Stimulated activated CD4-positive, alpha-beta T cell treated with anti-CD3 and anti-CD28 coated beads, Interleukin-1b, Interleukin-23, amount 100 ng/mL, for 1 hour (primary cell): ENCODE measurements at places on chromosomes 7 and 10.
A peak's percentile ranks its signal among the peaks of the same experiment; 100 is the strongest.

DNA sequence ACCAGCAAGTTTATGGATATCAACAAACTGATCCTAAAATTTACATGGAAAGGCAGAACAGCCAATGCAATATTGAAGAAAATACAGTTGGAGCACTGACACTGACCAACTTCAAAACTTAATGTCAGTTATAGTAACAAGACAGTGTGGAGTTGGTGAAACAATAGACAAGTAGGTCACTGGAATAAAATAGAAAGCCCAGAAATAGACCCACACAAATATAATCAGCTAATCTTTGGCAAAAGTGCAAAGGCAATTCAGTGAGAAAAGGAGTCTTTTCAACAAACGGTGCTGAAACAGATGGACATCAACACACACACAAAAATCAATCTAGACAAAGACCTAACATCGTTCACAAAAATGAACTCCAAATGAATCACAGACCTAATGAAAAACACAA, 13.8 kb downstream of the RSU1 start:
- no peak for DNase-seq

DNA sequence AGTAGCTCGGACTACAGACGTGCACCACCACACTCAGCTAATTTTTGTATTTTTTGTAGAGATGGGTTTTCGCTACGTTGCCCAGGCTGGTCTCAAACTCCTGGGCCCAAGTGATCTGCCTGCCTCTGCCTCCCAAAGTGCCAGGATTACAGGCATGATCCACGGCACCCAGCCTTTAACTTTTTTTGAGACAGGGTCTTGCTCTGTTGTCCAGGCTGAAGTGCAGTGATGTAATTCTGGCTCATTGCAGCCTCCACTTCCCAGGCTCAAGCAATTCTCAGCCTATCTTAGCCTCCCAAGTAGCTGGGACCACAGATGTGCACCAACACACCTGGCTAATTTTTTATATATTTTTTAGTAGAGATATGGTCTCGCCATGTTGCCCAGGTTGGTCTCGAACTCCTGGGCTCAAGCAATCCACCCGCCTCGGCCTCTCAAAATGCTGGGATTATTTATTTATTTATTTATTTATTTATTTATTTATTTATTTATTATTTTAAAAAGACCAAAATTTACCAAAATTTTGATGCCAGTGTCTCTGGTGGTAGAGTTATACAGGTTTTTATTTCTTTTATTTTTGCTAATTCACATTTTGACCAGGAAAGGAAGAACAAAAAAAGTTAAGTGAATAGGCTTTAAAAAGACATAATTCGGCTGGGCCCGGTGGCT, 25.0 kb upstream of the ATP6V0A4 start:
- DNase-seq = no peak

DNA sequence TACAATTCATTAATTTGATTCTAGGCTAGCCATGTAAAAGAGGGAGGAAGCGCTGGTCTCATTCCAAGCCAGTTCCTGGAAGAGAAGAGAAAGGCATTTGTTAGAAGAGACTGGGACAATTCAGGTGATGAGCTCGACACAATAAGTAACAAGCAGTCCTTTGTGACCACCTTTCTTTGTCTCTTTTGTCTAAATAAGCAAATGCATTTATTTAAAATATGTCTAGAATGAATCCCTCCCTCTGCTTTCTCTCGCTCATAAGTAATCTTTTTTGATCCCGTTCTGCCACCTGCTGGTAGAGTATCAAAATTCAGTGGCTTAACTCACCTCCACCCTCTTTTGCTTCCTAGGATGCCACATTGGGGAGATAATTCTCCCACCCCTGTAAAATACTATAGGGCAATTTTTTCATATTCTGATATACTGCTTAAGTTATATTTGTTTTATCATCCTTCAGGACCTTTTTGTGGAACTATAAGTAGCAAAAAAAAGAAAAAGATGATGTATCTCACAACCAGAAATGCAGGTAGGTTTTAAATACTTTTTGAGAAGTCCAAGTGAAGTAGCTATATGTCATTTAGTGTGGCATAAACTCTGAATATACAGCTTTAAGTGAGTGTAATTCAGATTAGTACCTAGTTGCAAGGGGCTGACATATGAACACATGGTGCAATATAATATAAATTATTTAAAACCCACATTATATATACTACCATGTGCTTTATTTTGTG, 91.5 kb downstream of the GSDME start:
- DNase-seq = no peak

GRCh38 chr7:151283302-151283701, 34.8 kb upstream of the SMARCD3 start:
- no peak for DNase-seq

DNA sequence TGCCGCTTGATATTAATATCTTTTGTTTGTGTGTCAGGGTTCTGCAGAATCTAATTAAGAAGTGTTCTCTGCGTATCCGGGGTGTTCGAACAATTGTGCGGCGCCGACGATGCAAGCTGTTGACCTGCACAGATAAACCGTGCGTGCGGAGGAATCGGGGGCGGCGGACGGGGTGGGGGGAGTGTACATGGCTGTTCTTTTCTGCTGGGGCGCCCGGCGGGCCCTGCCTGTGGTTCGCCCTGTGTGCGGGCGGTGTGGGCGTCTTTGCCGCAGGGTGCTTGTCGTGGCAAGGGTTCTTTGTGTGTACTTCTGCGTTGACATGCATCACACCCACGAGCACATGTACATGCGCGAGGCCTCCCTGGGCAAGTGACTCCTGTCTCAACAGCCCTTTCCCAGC, 47.9 kb downstream of the MICALL2 start:
- no peak for DNase-seq

GRCh38 chr10:110872984-110873923, 1.5 kb downstream of the PDCD4 start:
- DNase-seq = no peak

DNA sequence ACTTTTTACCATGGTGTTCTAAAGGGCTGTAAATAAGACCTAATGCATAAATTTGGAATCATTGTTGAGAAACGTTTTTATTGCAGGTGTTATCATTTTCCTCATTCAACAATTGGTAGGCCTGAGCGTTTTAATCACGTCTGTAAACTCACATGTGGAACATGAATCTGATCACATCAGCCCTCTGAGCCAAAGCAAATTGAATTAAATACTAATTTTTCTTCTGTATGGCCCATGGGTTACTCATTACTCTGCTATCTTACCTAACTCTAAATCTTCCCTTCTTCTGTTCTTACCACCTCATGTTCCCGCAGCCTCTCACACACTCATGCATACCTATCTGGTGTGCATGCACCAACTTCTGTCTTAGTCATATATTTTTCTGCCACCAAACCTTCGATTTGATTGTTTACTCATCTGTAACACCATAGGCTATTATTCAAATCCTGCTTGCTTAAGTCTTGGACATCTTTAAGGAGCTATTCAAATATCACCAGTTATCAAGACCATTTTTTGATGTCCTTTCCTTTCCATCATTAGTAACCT, 82.3 kb downstream of the NXPH1 start:
- no peak for DNase-seq

- DNase-seq = no peak
These were observed 96.2 kb upstream of the MEOX2 start for GRCh38 chr7:15782656-15783055.

- no peak for DNase-seq
These were observed 11.7 kb upstream of the RAMP3 start for GRCh38 chr7:45145881-45146280.

GRCh38 chr10:93352638-93353383, 129.3 kb downstream of the MYOF start:
- DNase-seq = no peak

DNA sequence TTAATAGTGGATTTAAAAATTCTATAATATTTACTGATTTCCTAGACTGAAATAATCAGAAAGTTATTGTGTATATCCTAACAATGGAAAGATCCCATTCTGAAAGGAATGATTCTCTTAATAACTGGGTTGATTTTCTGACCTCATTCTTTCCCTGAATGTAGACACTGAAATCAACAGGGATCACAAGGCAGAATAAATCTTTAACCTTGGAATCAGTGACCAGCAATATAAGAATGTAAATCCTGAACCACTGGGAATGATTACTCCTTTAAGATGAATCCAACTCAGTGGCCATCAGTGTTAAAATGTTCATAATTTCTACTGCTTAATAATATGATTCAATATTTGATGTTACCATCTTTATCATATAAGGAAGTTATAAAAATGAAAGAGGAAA, 47.6 kb downstream of the ANKRD26 start:
- DNase-seq = no peak

- no peak for DNase-seq
These were observed 68.6 kb downstream of the JAZF1 start for GRCh38 chr7:28112012-28112411.

- no peak for DNase-seq
These were observed 18.2 kb downstream of the WAC start for GRCh38 chr10:28551086-28551485.

- DNase-seq = no peak
These were observed 138.7 kb downstream of the GNAI1 start for GRCh38 chr7:80273327-80273726.

GRCh38 chr10:43573250-43574000, 991 bp downstream of the ZNF239 start:
- DNase-seq = no peak

- DNase-seq = no peak
These were observed 61.5 kb downstream of the CHN2 start for GRCh38 chr7:29255906-29256692.

GRCh38 chr10:10591715-10592341, 425.8 kb upstream of the CELF2 start:
- no peak for DNase-seq

DNA sequence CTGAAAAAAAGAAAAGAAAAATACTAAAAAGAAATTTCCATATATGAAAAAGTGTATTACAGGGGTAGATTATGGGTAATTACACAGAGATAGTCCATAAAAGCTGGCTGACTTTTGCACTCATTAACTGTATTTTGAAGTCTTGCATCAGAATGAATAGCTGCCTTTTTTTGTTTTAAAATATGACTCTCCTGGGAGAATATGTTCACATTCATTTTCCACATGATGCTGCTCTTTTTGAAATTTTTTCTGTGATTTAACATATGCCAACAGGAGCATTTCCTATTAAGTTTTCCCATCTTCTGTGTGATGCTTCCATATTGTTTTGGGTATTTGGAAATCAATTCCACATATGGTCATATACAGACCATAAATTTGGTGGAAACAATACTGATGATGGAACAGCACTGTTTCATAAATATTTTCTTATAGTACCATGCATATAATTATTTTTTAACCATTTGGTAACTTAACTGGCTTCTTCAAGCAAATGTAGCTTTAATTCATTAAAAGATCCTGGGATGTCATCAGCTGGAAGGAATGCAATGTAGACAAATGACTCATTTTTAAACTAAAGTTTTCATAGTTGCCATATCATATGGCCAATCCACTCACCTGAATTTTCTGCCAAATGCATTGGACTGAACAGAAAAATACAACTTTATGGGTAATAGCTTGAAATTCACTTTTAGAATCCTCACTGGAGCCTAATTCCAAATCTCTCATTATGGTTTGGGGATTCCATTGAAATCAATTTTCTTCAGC, 313.9 kb upstream of the GLI3 start:
- DNase-seq = no peak

GRCh38 chr7:132076301-132077035, 499.8 kb downstream of the PLXNA4 start:
- no peak for DNase-seq

DNA sequence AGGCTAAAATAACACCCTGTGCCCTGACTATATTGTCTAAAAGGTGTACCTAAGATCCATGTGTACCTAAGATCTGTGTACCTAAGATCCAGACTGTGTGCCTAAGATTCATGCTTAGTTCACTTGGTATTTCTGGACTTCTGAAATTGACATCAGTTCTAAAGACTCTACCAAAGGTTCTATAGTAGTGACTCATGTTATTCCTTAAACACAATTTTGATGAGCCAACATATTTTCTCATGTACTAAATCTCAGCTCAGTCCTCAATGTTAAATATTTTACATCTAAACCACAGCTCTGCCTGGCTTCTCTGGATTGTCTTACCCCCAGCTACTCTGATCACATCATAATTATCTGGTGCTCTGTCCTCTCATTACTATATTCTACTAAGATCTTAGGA, 802.3 kb upstream of the SORCS1 start:
- no peak for DNase-seq

DNA sequence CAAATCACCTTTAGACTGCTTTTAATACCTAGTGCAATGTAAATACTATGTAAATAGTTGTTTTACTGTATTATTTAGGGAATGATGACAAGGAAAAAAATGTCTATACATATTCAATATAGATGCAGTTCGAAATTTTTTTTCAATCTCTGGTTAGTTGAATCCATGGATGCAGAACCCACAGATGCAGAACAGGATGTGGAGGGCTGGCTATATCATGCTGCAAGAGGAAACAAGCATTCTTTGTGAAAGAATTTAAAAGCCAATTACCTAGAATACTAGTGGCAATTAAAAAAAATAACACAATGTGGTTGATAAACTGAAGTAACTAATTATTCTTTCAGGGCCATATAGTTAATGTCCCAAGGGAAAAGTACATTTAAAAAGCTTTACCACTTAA, 170.4 kb downstream of the ZNF438 start:
- no peak for DNase-seq

GRCh38 chr10:97097084-97097433, 88.7 kb downstream of the SLIT1 start:
- no peak for DNase-seq

- DNase-seq = peak; percentile 48
These were observed 31.1 kb upstream of the TOMM7 start for GRCh38 chr7:22853674-22854157.

DNA sequence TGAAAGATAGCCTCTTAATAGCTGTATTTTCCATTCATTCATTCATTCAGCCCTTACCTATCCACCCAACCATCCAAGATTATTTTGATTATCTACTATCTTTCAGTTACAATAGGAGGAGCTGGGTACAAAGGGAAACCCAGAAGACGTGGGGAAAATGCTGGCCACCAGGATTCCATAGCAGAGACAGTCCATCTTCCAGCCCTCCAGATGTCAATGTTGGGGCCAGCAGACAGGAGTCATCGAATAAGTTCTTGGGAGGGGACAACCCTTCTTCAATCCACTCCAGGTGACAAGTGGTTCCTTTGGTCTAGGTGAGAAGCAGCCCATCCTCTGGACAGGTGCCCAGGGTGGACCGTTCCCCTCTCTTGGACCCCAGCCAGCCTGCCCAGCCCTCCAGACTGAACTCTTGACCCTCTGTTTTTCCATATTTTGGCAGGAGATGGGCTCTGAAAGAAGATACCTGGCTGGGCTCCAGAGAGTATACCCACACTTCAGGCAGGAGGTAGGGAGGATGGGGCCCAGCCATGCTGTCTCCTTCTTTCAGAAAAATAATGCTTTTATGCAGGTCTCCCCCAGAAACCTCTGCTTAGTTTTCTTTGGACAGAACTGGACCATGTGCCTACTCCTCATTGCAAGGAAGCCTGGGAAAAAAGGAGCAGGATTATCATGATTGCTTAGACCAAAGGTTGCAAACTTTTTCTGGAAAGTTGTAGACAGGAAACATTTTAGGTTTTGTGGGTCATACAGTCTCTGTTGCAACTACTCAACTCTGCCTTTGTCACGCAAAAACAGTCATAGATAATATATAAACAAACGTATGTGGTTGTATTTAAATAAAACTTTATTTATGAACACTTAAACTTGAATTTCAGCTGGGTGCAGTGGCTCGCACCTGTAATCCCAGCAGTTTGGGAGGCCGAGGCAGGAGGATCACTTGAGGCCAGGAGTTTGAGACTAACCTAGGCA, 95.5 kb upstream of the SMNDC1 start:
- DNase-seq = no peak
